ENCODE measurements at places on chromosomes 1 and 21.

GRCh38 chr1:212686591-212686990, 13.0 kb downstream of the BATF3 start:
- DNase-seq: no peak

DNA sequence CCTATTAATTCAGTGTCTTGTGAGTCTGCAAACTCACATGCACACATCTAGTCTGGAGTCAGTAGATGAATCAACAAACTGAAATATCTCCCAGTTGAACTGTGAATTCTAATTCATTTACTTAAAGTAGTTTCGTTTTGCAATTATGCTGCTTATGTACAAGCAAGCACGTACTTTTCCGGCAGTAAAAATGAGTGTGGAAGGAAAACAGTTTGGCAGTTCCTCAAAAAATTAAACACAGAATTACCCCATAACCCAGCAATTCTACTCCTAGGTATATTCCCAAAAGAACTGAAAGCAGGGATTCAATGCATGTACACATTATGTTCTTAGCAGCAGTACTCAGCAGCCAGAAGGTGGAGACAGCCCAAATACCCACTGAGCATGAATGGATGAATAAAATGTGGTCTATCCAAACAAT, 49.3 kb downstream of the GNB1 start:
- DNase-seq: no peak

GRCh38 chr1:163443863-163444262, 122.1 kb downstream of the NUF2 start:
- DNase-seq: no peak

GRCh38 chr1:211699059-211699458, 23.6 kb upstream of the NEK2 start:
- DNase-seq: no peak

DNA sequence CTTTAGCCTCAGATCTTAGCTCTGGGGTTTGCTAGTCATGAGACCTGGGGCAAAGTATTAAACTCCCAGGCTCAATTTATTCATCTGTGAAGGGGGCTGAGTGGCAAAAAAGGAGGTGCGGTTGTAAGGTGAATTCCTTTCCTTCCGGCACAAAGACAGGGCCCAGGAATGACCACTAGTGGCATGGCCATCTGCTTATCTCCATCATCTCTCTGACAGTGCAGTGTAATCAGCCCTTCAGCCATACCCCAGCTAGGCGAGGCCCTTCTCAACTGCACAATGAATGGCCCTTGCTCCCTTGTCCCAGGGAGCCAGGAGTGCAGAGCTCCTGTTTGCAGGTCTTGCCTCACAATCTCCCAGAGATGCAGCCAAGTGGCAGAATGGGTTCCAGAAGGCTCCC, 5.6 kb upstream of the SLC26A9 start:
- no peak for DNase-seq

DNA sequence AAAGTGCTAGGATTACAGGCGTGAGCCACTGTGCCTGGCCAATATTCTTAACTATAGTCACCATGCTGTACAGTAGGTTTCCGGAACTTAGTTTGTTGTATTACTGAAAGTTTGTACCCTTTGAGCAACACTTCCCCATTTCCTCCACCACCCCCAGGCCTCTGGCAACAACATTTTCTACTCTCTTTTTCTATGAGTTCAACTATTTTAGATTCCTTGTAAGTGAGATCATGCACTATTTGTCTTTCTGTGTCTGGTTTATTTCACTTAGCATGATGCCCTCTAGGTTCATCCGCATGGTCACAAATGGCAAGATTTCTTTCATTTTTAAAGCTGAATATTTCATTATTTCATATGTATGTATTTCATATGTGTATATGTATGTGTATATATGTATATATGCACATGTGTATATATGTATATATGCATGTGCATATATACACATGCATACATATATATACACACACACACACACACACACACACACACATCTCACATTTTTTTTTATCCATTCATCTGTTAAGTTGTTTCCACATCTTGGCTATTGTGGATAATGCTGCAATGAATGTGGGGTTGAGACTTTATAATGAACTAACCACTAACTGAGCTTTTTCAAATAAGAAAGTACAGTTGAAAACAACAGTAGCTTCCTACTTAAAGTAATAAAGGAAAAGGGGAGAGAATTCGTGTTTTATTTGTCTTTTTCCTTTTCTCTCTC, 256.8 kb upstream of the C1orf105 start:
- DNase-seq: peak; percentile 63

- no peak for DNase-seq
Observed at GRCh38 chr1:18481190-18481920, 625 bp downstream of the KLHDC7A start.

DNA sequence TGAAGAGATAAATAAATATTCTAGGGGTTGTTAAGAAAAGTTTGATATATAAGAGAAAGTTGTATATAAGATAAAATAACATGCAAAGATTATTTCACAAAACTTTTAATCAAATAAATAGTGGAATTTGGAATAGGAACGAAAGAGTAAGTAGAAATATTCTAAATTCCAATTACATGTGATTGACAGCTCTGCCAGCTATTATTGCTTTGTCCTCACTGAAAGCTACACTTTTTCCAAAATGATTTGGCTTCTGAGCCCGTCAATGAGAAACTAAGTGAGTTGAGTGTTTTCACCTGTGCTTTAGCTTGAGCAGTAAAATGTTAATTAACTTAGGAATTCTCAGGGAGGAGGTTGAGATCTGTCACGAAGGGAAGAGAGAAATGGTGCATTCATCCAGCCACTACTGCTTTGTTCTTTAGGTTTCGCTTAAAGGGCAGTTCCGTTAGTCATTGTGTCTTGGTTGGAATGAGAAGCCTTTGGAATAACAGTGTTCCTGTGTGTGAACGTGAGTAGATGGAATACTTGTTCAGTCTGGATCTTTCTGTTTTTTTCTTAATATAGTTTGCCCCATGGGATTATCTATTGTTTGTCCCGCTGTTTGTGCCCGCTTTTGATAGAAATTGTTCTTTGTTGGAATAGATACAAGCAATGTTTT, 63.3 kb upstream of the CR1L start:
- no peak for DNase-seq

GRCh38 chr1:178784131-178784536, 59.1 kb downstream of the RALGPS2 start:
- no peak for DNase-seq

GRCh38 chr1:111290630-111291029, at the start of gene CHIA:
CHIA (plus strand) TSS chr1:111290851; CDS start chr1:111310468, 19,617 bp downstream.
- no peak for DNase-seq
